Brain pericyte (primary cell): ENCODE measurements at places on chromosomes 3 and 15.
A peak's percentile ranks its signal among the peaks of the same experiment; 100 is the strongest.

- DNase-seq: peak; percentile 87
Measured at GRCh38 chr3:21435871-21436270, 315.1 kb downstream of the ZNF385D start.

DNA sequence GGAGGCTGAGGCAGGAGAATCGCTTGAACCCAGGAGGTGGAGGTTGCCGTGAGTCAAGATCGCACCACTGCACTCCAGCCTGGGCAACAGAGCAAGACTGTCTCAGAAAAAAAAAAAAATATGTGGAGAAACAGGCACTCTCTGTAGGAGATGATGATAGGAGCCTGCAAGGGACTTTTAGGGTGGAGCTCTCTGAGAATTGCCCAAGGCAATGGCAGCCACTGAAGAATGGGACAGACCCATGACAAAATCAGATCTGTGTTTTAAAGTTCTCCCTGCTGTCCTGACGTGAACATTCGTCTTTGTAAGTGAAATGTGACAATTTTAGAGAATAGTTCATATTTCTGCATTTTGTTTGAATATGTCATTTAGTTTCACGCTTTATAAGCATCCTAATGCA, 50.2 kb downstream of the SOX2 start:
- no peak for DNase-seq

- DNase-seq: no peak
Measured at GRCh38 chr3:131735116-131735515, 232.3 kb upstream of the MRPL3 start.

DNA sequence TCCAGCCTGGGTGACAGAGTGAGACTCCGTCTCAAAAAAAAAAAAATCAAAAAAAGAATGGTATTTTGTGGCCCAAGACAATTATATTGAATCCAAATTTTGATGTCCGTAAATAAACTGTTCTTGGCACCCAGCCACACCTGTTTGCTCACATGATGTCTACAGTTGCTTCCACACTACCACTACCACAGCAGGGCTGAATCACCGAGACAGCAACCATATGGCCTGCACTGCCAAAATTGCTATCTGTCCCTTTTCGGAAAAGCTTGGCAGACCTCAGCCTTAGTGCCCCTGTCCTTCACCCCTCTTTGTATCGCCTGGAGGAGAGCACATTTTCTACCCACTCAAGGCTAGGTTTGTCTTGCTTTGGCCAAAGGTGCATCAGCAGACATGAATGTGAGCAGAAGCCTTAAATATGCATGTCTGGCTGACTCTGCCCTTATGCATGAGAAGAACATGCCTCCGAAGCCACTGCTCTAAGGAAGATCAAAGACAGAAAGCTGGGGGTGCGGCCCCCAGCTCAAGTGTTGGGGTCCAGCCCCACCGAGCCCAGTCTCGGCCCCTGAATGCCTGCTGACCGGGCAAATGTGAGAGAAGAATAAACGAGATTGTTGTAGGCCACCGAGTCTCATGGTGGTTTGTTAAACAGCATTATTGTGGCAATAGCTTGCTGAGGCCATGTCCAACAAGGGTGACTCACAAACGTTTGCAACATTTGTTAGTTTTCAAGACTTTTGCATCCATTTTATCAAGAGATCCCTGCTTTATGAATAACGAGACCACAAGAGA, 108.1 kb downstream of the TPRA1 start:
- DNase-seq: no peak

- no peak for DNase-seq
Measured at GRCh38 chr15:48653913-48654670, 8.6 kb upstream of the FBN1 start.

GRCh38 chr3:159472611-159473010, 516.0 kb upstream of the IL12A start:
- no peak for DNase-seq

DNA sequence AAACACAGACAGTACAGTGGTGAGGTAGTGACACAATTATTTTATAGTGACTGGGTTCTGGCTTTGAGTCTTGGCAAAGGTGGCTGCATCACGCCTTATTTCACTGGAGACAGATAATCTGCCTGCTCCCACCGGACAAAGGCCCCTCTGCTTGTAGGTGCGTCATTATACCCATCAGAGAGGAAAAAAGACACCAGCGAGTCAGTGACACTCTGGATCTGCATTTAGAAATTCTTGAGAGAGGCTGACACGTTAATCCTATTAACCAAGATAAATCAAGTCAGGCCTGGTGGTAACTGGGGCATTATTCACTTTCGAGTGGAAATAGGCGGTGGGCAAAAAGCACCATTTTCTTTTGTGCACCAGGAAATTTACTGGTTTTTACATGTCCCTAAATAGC, 76.2 kb downstream of the NR2F2 start:
- DNase-seq: no peak

DNA sequence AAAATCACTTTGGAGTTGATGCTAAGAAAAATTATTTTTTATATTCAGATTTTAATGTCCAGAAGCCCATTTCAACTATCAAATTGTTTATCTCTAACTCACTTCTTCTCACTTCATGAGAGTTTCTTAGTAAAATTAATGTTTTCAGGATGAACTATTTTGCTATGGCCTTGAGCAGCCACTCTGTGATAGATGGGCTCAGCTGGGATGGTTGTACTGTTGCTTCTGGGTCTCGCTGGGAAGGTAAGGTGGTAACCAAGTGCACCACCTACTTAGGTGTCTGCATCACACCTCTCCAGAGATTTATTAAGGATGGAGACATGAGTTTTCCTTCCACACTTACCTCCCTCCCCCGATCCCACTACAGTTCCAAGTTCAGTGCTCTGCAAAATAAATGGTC, 110.3 kb upstream of the ATP2B2 start:
- no peak for DNase-seq

DNA sequence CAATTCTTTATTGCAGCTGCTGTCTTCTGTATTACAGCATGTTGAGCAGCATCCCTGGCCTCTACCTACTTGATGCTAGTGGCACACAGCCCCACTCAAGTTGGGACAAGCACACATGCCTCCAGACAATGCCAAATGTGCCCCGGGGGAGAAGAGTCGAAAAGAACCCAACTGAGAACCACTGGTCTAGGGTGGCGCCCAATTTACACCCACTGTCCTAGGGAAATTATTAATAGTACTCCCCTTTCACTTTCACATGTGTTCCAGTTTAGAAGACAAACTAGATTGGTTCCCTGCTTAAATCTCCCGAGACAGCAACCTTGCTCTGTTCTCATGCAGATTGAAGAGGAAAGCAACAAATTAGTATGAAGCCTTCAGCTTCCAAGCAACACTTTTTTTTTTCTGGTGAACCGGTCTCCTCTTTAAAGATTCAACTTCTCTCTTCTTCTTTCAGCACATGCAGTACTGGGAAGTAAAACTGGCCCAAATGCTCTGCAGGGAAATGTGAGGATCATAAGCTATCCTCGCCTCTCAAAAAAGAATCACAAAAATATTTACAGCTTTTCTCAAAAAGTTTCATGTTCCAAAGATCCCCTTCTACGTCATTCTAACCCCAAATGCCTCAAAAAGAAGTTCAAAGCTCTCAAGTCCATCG, 823.9 kb upstream of the CFAP20DC start:
- no peak for DNase-seq

- no peak for DNase-seq
Measured at GRCh38 chr15:43932907-43933306, 106.1 kb downstream of the WDR76 start.

- DNase-seq: no peak
Measured at GRCh38 chr3:149037684-149038083, 46.3 kb downstream of the GYG1 start.

GRCh38 chr3:170808041-170808440, 62.0 kb downstream of the RPL22L1 start:
- DNase-seq: no peak

DNA sequence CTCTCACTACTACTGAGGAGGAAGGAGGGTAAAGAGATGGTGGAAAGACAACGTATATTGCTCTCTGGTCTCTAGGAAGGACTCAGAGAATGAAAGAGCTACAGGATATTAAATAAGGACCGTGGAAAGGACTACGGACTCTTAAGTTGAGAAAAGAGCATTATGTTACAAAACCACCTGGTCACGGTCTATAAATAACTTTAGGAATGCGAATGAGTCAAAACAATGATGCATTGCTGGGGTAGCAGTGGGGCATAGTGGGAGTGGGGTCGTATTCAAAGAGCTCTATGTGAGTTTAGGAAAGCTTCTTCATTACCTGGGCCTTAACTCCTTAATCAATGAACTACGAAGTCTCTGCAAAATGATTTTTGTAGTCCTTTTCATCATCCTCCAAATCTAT, 295.7 kb upstream of the SOX14 start:
- no peak for DNase-seq

GRCh38 chr15:39936187-39936586, 2.3 kb downstream of the EIF2AK4 start:
- DNase-seq: no peak

GRCh38 chr3:115628075-115628412, 4.7 kb downstream of the GAP43 start:
- DNase-seq: no peak

DNA sequence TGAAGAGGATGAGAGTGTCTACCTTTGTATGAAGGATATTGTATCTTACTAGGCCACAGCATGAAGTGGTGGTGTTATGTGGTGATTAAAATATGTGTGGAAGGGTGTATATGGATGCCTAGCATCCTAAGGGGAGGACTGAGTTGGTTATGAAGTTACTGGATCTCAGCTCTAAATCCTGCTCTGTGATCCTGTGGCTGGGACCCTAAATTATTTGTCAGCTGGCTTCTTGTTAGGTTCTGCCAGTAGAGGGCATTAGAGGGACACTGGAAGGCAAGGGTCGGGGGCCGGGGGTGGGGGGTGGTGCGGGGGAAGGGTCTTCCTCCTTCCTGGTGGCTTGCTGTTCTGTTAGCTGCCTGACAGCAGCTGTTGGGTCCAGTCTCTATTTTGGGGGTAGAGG, 34.9 kb downstream of the MORF4L1 start:
- no peak for DNase-seq

GRCh38 chr3:114216186-114216970, 21.0 kb downstream of the ZNF80 start:
- peak; percentile 47 for DNase-seq

GRCh38 chr3:138712086-138712485, 103.5 kb downstream of the FAIM start:
- no peak for DNase-seq

- no peak for DNase-seq
Measured at GRCh38 chr3:71125738-71126137, 457.8 kb downstream of the FOXP1 start.

GRCh38 chr3:118842147-118842863, 192.3 kb downstream of the IGSF11 start:
- DNase-seq: no peak

DNA sequence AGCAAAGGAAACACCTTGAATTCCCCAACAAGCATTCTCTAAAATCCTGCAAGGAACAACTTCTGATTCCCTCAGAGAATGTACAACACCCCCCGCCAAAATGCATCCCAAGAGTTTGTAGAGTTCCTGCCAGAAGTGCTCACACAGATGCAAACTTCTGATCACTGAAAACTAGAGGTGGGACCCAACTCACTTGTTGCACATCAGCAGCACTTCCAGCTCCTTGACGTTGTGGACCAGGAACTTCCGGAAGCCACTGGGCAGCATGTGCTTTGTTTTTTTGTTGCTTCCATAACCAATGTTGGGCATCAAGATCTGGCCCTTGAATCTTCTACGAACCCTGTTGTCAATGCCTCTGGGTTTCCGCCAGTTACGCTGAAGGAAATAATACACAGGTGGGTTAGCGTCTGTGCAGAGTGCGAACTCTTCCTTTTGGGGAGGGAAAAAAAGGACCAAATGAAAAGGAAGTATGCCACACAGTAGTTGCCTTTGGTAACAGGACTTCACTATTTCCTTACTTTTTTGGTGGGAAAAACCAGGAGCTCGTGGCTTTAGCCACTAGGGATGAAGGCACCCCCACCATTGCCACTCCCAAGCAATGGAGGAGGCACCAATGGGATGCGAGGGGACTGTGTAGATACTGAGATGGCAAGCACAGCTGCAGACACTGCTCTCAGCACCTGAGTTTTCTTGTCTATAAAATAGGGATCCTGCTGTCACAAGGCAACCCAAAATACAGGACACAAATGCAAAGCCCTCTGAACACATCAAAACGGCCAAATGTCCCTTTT, 2.0 kb downstream of the RPL32 start:
- DNase-seq: no peak
